ENCODE measurements at places on chromosomes 11 and 22.

DNA sequence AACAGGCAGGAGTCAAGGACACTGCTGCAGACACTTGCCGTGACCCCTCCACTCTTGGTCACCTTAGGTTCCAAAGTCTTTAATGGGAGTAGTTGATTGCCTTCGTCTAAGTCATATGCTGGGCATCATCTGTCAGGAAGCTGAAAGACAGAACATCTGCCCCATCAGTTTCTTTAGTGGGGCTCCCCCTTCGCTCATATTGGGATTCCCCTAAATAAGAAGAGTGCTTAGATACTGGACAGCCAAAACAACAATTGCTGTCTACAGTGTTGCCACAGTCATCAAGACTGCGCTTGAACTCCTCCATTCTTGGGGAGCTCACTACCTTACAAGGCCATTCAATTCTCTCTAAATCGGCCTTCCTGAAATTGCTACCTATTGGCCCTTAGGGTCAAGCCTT lies 58.5 kb downstream of the UBASH3B start:
- no peak for DNase-seq

DNA sequence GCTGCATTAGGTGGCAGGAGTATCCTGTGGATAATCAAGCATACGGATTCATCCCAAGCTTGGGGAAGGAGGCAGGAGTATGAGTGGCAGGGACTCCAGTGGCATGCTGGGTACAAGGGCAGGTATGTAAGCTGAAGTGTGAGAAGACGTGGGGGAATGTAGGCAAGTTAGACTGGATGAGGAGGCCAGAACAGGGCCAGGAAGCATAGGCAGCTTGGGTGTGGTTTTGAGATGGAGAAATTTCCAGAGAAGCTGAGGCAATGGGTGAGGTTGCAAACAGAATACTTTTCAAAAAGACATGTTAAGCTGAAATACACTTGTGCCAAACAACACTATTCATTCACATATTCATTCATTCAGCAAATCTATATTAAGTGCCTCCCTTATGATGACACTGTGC lies 43.1 kb upstream of the AMOTL1 start:
- no peak for DNase-seq

- DNase-seq = no peak
These were observed 98.0 kb downstream of the KIF18A start for GRCh38 chr11:28009996-28010395.

DNA sequence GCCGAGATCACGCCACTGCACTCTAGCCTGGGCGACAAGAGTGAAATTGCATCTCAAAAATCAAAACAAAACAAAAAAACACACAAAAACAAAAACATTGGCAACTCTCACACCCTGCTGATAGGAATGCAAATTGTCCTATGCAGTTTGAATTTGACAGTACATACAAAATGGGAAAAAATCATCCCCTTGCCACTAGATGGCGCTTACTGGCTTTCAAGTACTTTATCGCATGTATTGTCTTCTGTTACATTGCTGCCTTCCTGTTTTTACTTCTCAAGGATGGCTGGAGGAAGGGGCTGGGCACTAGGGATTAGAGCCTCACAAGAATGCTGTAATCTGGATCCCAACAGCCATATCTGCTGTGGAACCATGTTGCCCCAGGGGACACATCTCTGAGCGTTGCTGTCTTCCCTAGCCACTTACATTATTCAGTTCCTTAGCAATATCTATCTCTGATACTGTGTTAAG lies 59.4 kb upstream of the A4GALT start:
- DNase-seq = peak; percentile 87

DNA sequence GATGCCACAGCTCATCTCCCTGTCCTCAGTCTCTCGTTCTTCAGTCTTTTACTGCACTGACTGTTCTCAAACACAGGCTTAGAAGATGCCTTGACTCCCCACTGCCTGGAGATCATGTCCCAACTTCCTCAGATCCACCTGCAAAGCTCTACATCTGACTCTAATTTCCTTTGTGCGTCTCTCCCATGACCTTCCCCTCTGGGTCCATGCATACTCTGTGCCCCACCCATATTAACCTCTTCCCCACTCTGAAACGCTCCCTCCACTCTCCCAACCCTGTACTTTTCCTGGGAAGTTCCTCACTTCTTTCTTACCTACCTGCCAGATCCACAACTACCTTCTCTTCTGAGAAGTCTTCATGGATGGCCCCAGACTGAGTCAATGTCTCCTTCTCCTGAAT lies 16.6 kb downstream of the IRAG1 start:
- no peak for DNase-seq

DNA sequence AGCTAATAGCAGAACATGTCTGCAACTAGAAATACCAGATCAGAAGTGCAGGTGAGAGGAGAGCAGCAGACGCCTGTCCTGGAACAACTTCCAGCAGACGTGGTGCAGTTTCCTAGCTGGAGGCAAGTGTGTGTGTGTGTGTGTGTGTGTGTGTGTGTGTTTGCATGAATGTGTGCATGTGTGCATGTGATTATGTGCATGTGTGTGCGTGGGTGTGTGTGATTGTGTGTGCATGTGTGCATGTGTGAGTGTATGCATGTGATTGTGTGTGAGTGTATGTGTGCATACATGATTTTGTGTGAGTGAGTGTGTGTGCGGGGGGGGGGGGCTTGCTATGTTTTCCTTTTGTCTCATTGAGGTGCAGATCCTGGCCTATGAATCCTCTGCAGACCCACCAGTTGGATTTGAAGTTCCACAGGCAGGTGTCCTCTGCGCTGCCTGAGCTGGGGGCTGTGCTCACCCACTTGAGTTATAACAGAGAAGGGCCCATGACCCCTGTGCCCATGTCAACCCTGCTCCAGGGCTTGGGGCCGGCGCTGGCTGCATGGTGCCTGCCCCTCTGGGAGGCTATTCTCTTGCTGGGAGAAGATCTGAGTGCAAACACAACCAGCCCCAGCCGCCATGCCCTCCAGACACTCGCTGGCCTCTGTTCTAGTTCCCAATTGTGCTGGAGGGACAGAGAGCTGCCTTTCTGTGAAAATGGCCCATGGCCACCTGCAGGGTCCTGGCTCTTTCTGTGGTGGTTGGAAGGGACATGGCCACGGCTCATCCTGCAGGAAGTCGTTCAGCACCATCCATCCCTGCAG lies 821.3 kb downstream of the BRD1 start:
- no peak for DNase-seq

GRCh38 chr11:128500493-128500892 lies 86.9 kb downstream of the ETS1 start:
- no peak for DNase-seq

DNA sequence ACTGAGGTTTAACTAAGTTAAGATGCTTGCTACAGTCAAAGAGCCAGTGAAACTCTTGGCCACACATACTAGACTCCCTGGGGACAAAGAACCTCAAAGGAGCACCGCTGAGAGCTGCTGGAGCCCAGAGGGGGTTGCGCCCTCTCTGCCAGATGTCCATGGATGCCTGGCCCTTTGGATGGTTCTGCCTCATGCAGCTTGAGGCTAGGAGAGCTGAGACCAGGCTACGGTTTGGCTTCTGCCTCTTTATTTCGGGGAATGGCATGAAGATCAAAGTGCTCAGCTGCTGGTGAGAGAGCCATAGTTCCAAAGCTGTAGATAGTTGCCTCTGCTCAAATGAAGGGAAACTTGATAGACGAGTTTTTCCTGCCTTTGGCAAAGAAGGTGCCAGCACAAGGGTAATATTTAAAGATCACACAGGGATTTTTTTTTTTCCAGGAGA lies 43.0 kb downstream of the RASSF10 start:
- no peak for DNase-seq
